ENCODE measurements at places on chromosomes 4 and X.

DNA sequence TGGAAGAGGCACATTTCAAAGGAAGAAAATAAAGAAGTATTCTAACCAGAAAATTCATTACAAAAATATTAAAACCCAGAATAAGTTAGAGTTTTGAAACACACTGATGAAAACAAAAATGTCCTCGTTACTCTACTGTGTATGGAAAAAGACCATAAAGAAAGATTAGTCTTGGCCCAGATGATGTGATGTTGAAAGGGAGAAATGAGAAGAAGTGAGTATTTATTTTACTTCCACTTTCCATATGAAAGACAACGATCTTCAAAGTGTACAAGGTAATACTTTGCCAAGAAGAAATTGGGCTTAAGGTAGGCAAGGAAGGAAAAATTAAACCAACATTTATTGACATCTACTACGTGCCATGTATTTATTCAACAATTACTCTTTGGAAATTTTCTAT, 48.6 kb upstream of the EMCN start:
- no peak for DNase-seq

- DNase-seq: no peak
These were observed 13.9 kb downstream of the RP2 start for GRCh38 chrX:46850771-46851170.

DNA sequence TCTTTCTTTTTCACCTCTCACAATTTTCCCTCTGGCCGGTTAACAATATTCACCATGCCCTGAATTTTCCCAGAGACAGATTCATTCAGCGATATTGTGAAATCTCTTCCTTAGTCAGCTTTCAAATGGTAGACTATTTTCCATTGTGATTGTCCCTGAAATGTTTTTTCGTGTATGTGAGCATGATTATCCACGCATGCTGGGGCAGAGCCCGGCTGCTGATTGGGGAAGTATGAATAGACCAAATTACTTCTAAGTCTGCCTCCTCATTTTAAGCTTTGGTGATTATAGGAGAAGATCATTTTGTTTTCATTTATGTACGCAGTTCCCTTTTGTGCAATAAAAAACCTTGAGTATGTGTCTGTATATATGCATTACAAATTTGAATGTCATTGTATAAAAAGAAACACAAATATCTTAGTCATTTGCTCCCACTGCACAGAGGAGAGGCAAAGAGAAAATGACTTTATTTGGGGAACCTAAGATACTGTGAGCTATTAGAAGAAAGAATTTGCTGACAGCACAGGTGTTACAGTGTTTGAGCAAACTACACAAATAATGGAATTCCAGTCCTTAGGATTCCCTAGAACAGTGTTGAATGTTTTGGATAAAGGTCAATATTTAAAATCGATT, 11.3 kb downstream of the DTHD1 start:
- DNase-seq: no peak

DNA sequence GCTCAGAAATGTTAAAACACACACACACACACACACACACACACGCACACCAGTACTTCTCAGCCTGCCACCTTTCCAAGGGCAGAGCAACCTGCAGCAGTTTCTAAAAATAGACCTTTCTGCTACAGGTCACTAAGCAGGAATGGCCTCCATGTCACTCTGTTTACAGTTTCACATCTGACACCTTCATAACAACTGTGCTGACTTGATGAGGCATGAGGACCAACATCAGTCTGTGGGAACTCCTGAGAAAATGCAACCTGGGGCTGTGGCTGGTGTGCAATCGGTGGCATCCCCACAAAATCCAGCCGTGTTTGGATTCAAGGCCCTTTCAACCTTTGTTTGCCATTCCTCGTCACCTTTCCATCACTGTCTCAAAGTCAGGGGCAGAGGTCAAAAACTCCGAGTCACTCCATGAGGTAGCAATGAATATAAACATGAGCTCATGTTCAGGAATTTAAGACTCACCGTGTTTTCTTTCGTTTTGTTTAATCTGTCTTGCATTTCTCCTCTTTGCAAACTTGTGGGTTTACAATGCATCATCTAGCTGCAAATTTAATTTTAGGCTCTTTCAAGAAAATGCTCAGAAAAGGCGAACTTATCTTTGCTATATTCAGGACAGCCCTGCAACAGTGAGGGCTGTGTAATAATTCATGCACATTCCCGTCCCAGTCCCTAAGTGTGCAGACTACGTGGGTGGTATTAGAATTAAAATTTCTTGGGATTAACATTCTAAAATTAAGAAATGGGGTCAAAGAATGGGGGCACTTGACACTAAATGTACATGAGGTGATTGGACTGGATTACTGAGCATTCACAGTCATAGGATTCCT, 135.3 kb downstream of the SHROOM3 start:
- DNase-seq: no peak

DNA sequence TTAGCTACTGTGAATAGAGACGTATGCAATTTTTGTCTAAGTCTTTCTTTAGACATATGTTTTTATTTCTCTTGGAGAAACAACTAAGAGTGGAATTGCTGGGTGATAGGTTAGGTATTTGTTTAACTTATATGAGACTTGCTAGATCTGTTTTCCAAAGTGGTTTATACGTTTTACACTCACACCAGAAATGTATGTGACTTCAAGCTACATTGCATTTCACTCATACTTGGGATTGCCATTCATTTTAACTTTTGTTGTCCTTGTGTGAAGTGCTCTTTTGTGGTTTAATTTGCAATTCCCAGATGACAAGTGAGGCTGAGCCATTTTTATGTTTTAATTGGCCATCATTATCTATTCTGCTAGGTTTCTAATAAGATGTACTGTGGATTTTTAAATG, 817.2 kb downstream of the GLUD2 start:
- no peak for DNase-seq

- no peak for DNase-seq
These were observed 43.7 kb downstream of the SMAD1 start for GRCh38 chr4:145525291-145525740.

DNA sequence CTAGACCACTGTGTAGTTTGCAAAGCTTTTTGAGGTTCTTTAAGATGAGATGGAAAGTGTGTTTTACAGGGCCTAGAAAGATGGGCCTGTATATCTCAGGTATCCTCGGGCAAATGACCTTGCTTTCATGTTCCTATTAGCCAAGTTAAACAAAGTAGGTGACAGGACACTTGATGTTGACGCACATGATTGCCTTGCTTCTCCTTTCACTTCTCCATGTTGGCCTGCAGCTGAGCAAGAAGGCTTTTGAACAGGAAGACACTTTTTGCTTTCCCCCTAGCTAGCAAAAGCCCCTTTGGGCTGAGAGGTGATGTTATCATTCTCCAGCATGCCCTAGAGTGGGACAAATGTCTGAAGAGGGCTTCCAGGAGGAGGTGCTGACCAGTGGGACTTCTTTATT, 202.1 kb downstream of the GPC3 start:
- no peak for DNase-seq

GRCh38 chr4:7770224-7771050, 169.2 kb downstream of the AFAP1 start:
- DNase-seq: no peak

GRCh38 chr4:32145987-32146386, 1425.8 kb downstream of the PCDH7 start:
- no peak for DNase-seq

DNA sequence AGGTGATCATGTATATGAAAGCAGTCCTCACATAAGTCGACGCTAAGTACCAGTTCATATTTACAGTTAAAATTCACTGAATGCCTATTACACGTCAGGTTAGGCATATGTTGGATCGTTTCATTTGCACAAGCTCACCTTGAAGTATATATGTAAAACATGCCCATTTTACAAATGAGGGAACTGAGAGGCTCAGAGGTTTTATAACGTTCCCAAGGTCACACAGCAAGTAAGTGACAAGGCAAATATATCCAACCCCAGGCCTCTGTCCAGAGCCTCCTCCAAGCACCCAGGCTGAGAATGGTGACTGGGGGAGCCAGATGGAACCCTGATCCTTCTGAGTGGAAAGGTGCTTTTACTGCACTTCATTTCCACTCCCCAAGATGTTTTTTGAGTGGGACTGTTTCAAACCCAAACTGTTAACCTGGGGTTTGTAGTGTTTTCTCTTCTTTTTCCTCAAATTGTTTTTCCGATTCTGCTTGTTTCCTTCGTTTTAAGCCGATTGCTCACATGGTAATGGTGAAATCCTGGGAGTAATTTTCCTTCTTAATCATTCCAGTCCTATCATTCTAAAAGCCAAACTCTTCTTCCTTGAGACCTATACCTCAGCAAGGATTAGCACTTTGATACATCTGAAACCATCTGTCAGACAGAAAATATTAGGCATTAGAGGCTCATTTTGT, 791 bp downstream of the SMIM20 start:
- no peak for DNase-seq

DNA sequence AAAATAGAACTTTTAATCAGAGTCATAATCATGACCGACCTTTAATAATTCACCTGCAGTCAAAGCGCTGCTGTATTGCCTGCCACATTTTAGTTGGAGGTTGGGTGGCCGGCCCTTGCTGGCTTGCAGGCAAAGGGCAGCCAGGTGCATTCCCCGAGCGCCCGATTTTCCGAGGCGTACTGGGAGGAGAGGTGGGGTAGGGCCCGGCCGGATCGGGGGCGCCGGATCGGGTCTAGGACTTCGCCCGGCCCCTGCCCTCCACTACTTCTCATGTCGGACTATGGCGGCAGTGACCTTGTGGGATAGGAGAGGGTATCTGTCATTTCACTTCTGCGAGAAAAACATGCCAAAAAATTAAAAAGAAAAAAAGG, 2.5 kb upstream of the RS1 start:
- DNase-seq: peak; percentile 12

GRCh38 chr4:158722291-158722916, 792 bp downstream of the PPID start:
- DNase-seq: no peak

GRCh38 chr4:25818371-25818871, 44.4 kb downstream of the SEL1L3 start:
- no peak for DNase-seq

GRCh38 chr4:127788517-127788916, 6.4 kb downstream of the HSPA4L start:
- no peak for DNase-seq

GRCh38 chr4:32485956-32486355, 1765.8 kb downstream of the PCDH7 start:
- DNase-seq: no peak

DNA sequence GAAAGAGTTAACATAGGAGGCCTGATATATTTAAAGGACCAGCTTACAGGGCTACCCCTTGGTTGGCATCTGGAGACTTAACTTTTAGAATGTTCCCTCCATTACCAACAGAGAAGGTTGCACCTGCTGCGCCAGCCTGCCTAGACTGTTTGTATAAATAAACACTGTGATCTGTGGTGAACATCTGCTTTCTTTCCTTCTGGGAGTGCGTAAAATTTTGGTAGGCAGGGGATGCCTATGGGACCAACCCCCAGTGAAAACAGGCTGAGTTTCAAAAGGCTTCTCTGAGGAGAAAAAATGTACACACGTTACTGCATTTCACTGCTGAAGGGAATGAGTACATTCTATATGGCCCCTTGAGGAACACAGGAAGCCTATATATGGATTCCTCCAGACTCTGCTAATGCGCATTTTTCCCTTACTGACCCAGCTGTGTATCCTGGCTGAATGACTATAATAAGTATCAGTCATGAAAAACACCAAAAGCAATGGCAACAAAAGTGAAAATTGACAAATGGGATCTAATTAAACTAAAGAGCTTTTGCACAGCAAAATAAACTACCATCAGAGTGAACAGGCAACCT, 13.8 kb downstream of the CENPC start:
- no peak for DNase-seq

DNA sequence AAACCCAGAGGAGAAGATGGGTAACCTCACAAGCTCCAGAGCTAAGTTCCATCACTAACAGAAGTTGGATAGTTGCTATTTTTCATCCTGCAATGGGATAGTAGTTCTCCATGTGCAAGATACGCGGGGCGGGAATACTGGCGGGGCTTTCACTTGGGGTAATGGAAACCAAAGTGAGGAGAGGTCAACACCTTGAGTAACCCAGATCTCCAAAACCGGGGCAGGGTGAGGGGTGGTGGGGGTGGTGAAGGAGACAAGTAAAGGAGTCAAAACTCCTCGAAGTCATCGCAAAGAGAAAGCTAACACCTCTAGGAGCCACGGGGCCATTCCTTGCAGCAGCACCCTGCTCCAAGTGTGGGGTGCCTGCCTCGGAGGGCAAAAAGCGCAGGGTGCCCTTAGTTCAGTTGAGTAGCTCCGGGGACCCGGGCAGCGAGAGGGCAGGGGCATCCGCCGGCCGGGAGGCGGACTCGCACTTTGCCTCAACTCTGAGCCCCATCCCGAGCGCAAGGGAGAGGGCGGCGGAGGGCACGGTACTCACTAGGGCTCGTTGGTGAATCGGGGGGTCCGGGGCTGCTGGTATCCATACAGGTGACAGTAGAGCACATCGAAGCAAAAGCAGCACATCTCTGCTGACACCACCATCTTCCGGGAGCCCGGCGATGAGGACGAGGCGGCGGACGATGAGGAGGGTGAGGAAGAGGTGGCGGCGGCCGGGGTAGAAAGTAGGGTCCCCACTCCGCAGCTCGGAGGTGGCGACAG, 645 bp downstream of the AMMECR1 start:
- DNase-seq: peak; percentile 25

DNA sequence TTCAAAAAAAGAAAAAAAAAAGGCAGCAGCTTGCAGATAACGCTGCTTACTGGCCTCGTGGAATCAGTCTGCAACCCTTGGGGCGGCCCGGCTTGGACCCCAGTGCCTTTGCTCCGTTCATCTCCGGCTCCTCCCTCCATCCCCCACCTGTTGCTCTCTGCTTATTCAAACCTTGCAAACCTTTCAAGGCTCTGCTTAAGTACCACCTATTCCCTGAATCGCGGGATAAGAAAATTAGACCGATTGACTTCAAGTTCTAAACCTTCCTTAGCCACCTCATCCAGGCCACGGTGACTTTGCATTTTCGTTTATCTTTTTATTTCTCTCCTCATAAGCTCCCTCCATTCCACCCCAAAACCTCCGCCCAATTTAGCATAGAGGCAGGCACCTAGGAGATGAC, 1.4 kb upstream of the PHKA1 start:
- DNase-seq: no peak

GRCh38 chr4:146210890-146211289, 3.4 kb upstream of the REELD1 start:
- no peak for DNase-seq

- DNase-seq: no peak
These were observed 30.4 kb upstream of the CPLX1 start for GRCh38 chr4:856225-856901.

- DNase-seq: peak; percentile 7
These were observed 5.9 kb downstream of the NKX1-1 start for GRCh38 chr4:1400191-1400805.

DNA sequence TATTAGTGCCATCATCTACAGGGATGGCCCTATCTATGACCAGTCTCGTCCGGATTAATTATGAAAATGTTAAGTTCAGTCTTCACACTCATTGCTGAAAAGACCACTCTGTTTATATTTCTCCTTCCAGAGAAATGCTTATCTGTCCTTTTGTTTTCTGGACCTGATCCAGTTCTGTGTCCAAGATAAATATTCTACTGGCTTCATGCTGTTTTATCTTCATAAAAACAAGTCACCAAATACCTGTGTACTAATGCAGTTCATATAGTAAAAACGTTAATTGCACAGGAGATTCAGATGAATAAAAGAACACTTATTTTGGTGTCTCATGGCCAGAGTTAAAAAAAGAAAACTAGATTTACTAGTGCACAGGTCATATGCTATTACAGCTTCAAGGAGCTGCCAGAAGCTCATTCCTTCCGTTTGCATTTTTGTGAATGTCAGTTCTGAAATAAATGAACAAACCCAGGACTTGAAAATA, 17.3 kb downstream of the FNIP2 start:
- DNase-seq: no peak

- DNase-seq: no peak
These were observed 72.0 kb upstream of the TRAM1L1 start for GRCh38 chr4:117157360-117157759.
